Ascending aorta (tissue), 2 donors: ENCODE measurements at places on chromosomes 3 and 15.

- no peak for DNase-seq
Measured at GRCh38 chr3:197325773-197326172, 27.4 kb upstream of the DLG1 start.

DNA sequence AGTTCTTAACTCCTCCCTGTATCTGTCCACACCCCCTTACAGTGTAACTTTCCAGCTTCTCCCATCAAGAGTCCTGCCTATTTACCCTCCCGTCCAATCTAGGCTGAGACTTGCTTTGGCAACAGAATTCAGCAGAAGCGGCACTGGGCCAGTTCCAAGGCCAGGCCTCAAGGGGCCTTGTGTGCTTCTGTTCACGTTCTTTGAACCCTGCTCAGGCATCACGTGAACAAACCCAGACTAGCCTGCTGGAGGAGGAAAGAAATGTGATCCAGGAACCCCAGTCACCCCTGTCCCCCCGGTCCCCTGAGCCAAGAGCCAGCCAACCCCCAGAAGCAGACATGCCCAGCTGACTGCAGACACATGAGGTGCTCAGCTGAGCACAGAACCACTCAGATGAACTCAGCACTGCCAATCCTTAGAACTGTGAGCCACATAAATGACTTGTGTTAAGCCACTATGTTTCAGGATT lies 76.1 kb upstream of the DCLK3 start:
- DNase-seq, result no peak

GRCh38 chr3:61964566-61964965 lies 403.2 kb downstream of the PTPRG start:
- DNase-seq, result no peak

DNA sequence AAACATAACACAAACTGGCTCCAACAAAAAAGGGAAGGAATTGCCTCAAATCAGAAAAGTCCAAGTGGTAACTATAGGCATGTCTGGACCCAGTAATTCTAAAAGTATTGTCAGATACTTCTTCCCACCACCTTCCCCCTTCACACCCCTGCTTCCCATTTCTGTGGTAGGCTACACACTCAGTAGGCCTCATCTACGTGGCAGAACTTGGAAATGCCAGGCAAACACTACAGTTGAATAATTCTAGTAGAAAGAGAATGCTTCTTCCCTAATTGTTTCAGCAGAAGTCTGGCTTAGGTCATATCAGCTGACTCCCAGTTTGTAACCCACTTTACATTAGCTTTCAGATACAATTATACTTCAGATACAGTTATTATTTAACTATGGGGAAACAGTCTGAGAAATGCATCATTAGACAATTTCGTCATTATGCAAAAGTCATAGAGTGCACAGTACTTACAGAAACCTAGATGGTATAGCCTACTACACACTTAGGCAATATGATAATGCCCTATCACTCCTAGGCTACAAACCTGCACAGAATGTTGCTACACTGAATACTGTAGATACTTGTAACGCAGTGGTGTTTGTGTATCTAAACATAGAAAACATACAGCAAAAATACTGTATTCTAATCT lies 6.4 kb downstream of the SETMAR start:
- no peak for DNase-seq

DNA sequence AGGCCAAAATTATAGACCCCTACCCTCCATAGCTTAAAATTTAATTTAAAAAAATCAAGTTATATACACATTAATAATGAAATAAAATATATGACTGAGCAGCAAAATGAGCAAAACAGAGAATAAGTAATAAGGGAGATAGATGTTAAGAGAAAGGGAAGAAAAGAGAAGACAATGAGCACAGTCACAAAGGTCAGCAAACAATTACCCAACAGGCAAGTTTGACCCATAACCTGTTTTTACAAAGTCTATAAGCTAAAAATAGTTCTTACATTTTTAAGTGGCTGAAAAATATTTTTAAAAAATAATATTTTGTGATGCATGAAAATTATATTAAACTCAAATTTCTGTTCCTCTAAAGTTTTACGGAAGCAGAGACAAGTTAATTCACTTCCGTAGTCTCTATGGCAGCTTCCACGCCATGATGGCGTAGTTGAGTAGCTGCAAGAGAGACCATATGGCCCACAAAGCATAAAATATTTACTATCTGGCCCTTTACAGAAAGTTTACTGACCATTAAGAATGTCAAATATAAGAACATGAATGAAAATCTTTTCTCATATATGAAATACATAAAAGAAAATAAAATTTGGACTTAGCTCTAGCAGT lies 47.5 kb downstream of the ACAP2 start:
- DNase-seq, result no peak

- DNase-seq, result no peak
Measured at GRCh38 chr3:146739203-146739671, 134.1 kb upstream of the PLSCR5 start.

DNA sequence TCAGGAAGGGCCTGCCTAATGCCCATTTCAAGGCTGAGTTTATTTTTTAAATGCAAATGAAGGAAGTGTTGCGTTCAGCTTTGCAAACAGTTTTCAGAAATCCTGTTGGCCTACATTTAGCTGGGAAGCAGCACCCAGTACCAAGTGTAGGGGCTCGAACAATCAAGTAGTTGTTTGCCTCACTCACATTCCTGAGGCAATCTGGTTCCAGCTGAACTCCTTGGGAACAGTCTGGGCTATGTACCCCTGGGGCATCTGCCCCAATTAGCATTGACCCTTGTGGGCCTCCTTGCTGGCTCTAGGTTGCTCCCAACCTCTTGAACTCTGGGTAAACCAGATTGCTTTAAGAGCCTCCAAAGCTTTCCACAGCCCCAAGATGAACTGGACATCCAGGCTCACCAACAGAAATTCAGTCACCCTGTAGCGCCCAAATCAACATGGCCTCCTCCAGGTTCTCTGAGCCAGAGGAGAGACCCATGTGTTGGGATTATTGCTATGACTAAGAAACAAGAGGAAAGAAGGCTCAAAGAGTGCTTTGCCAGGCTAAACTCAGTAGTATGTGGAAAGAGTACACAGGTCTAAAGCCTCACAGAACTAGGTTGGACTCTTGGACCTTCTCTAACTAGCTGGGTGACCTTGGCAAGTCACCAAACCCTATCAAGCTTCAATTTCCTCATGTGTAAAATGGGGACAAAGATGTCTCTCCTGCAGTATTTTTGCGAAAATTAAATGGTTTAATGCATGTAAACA lies 532.7 kb downstream of the SOX2 start:
- no peak for DNase-seq

DNA sequence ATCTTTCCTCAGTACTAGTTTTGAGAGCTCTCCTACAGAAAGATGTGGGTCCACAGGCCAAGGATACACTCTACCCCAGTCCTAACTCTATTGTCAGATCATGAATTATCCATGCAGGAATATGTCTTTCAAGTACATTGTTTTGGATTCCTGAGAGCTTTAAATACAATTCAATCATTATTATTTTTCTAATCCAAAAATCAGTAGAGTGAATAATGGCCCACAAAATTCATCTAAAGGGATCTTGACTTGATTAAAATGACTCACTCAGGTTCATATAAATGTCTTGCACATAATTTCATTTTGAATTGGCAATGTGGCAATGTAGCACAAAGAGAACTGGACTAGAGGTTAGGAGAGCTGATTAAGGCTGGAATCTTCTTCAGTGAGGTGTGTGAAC lies 93.9 kb downstream of the ZPLD1 start:
- DNase-seq, result no peak

GRCh38 chr15:90295270-90295648 lies 29.8 kb downstream of the NGRN start:
- no peak for DNase-seq

GRCh38 chr3:72892081-72892775 lies 4.4 kb downstream of the GXYLT2 start:
- no peak for DNase-seq

GRCh38 chr15:41881920-41882688 lies 11.7 kb downstream of the SPTBN5 start:
- DNase-seq, result no peak

DNA sequence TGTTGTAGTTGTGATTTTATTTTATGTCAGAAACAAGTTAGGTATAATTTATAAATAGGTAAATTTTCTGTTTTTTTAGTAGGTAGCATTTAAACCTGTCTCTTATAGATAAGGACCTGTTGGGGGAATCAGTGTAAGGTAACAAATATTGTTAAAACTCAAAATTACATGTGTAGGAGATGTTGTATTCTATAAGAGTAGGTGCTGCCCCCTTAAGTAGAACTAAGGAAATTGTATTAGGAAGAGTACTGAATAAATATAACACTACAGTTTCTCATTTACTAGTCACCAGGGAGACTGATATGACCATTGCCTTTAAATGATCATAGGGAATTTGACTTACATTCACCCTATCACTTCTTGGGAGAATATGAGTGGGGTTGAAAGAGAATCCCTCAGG lies 31.2 kb downstream of the SLC25A36 start:
- no peak for DNase-seq

GRCh38 chr15:93088200-93088980 lies 621 bp downstream of the RGMA start:
- DNase-seq, result no peak

GRCh38 chr15:74782259-74783071 lies 585 bp downstream of the CSK start:
- no peak for DNase-seq

GRCh38 chr15:24945711-24946110 lies 9.1 kb upstream of the SNRPN start:
- DNase-seq, result no peak
